NCI-H524 (cell line): ENCODE measurements at places on chromosomes 1 and 21.

- DNase-seq, result peak; percentile 72
These were observed 32.3 kb upstream of the ID3 start for GRCh38 chr1:23591460-23592208.

DNA sequence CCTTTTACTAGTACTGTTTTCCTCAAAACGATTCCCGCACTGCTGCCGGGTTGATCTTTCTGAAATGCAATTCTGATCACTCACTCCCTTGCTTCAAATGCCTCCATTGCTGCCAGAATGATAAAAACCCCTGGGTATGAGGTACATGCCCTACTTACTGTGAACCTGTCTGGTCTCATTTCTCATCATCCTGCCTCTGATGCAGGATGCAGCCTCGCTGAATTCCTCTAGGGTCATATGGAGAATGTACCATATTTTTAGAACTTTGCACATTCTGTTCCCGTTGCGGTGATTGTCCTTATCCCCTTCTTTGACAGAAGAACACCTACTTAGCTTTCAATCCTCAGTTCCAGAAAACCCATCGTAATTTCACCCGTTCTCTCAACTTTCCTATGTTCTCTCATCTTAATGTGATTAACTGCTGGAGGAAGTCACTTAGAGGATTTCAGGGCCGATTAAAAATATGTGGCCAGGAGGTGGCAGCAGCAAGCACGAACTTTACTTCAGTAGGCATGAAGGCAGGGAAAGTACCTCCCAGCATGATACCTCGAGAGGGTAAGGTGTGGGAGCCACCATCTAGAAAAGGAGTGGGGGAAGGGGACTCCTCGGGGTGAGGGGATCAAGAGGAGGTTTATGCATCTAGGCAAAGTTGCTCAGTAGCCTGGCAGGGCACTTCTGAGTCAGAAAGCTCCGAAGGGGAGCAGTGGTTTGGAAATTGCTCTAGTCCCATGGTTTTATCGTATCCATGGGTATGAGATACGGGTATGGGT lies 361.5 kb upstream of the ZP4 start:
- peak; percentile 26 for DNase-seq

- DNase-seq, result no peak
These were observed 13.5 kb downstream of the ADAMTSL4 start for GRCh38 chr1:150562446-150563339.

DNA sequence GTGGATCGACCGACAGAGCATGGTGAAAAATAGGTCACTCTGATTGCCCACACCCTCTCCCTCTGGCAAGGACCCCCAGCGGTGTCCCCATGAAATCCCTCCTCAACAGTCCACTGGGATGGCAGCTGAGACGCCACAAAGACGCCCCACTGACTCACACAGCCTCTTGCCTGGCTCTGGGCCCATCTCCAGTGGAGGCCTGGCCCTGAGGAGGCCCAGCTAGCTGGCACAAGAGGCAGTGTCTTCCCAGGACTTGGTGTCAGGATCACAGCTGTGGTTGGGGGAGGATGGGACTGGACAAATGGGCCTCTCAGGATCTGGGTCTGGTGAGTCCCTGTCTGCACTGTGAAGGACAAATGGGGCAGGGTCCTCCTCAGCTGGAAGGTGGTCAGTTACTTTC lies 4.6 kb downstream of the ALX3 start:
- no peak for DNase-seq

DNA sequence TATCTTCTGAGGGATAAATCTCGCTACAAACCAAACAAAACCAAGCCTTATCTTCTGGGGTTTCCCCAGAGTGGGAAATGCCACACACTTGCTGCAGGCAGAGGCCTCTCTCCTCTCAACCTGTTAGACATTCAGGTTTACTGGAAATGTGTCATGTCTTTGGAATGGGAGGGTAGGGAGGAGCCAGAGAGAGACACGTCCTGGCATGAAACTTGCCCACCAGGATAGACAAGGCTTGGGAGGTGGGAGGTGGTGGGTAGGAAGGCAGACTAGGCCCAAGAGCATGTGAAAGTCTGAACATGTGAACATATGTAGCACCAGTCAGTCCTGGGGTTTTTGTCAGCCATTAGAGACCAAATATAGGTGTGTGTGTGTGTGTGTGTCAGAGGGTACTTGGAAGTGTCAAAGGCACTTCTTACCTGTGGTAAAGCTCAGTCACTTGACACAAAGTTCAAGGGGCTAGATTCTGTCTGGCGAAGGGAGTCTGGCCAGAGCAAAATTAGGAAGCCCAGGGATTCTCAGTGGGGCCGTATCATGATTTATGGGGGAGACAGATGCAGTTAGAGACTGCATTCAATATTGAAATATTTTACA lies 32.4 kb upstream of the PIGC start:
- no peak for DNase-seq

GRCh38 chr21:42243026-42243425 lies 24.1 kb downstream of the ABCG1 start:
- DNase-seq, result no peak

DNA sequence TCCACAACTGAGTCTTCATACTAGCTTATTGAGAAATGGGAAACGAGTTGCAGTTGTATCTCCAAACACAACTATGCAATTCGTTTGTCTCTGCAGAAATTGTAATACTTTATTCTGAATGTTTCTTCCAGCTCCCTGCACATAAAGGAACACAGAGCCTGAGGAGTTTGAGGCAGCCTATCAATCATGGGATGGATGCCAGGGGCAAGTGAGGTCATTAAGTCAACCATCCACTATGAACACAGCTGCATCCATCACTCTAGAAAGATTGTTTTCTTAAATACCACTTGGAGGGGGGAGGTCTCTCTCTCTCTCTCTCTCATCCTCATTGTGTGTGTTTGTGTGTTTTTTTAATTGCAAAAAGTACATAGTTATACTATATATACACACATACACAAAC lies 2.9 kb upstream of the PSMB2 start:
- DNase-seq, result no peak

DNA sequence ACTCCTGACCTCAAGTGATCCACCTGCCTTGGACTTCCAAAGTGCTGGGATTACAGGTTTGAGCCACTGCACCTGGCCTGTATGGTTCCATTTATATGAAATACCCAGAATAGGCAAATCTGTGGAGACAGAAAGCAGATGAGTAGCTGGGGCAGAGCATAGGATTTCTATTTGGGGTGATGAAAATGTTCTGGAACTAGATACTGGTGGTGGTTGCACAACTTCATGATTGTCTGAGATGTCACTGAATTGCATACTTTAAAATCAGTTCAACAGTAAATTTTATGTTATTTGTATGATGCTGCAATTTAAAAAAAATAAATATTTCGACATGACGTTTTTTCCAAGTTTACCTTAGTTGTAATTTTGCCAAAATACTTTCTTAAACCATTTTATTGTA lies 23.9 kb downstream of the ITSN1 start:
- DNase-seq, result no peak
